Stimulated activated CD4-positive, alpha-beta T cell treated with anti-CD3 and anti-CD28 coated beads, Interleukin-4, amount 100 ng/mL, for 4 hours (primary cell): ENCODE measurements at places on chromosomes 16 and 17.

GRCh38 chr17:43456661-43457361 is 27.0 kb upstream of the DHX8 start:
- DNase-seq, result no peak

DNA sequence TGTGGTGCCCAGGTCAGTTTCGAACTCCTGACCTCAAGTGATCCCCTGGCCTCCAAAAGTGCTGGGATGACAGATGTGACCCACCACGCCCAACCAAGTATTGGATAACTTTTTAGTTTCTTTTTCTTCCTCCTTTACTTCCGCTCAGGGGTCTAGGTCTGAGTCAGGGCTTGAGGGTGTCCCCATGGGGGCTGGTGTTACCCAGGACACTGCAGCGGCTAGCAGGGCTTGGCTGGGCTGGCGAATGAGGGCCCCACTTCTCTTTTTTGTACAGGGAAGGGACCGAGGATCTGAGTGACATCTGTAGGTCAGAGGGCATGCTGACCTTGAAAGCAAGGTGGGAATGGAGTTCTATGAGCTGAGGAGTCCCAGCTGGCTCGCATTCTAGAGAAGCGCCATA is 24.9 kb downstream of the RAB11FIP3 start:
- no peak for DNase-seq

DNA sequence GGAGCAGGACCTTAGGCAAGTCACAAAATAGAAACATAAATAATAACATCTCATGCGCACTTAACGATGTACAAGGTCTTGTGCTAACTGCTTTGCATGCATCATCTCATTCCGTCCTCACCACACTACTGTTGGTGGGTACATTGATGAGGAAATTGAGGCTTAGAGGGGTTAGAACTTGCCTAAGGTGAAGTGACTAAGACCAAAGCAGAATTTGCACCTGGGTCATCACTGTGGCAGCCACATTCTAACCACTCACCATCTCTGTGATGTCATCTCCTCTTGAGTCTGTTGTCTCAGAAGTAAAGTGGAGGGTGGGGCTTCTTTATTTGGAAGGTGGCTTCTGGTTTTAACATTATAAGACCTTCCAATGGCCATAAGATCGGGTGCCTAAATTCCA is 20.4 kb upstream of the TRIM25 start:
- no peak for DNase-seq

DNA sequence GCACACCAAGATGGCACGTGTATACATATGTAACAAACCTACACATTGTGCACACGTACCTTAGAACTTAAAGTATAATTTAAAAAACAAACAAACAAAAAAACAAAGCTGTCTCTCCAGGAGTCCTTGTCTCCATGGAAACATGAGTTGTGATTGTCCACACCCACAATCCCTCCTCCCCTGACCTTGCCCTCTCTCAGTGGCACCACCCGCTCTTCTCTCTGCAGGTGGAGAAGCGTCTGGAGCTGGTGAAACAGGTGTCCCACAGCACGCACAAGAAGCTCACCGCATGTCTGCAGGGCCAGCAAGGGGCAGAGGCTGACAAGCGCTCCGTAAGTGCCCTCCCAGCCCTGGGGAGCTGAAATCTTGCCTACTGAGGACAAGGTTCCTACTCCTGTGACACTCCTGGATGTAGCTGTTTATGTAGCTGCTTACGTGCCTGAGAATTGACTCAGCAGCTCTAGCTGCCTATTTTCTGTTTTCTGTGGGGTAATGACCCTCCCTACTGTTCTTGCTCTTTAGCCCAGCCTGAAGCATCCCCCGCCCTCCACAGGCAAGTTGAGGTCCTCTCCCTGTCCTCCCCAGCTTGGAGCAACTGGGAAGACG is 107.0 kb downstream of the ARHGAP44 start:
- no peak for DNase-seq

GRCh38 chr17:40963838-40964237 is 2.9 kb downstream of the KRT39 start:
- no peak for DNase-seq

- no peak for DNase-seq
Observed at GRCh38 chr16:4160658-4161430, 44.6 kb upstream of the ADCY9 start.
